IPS DF 6.9 (cell line): ENCODE measurements at places on chromosomes 12 and 14.
A peak's percentile ranks its signal among the peaks of the same experiment; 100 is the strongest.

- peak overlapping the region; percentile 30; the same call in 1 of the 2 replicates for H3K4me3 ChIP-seq
- no peaks in the 10 kb centered on the region; the same call in 1 of the 2 replicates for H3K4me1 ChIP-seq
- DNase-seq: no peak
- peaks cover 7% of the 10 kb centered on the region; the same call in 1 of the 2 replicates for H3K27me3 ChIP-seq
Measured at GRCh38 chr12:51906430-51907082, 748 bp upstream of the ACVRL1 start.

DNA sequence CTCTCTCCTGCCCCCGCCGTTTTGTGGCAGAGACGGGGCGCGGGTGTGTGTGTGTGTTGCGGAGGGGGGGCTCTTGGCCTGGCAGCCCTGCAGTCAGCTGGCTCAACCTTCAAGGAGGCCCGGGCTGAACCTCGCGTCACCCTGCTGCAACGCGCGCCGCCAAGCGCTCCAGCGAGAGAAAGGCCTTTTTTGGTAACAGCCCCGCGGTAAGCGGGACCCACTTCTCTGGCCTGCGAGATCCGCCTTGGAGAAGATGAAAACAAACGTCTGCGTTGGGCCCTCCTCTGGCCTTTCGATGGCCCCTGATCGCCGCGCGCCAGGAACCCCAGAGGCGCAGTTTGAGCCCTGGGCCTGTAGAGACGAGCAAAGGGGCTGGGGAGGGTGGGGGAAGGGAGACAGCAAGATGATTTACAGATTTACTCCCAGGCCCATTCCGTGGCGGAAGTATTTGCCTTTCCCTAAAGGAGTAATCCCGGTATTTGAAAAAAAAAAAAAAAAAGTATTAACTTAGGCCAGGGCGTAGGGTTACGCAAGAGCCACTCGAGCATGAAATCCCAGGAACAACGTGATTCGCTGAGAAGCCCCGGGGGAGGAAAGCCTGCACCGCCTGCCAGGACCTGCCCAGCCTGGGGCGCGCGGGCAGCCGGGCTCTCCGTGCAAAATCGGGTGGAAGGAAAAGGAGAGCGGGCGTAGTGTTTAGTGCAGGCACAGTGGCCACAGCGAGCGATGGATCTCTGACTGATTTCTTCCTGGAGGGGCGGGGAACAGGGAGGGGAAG, 4.5 kb upstream of the IRF2BPL start:
- no peaks in the 10 kb centered on the region for H3K27me3 ChIP-seq
- H3K36me3 ChIP-seq: no peaks in the 10 kb centered on the region
- DNase-seq: no peak
- H3K4me1 ChIP-seq: peaks cover 10% of the 10 kb centered on the region
- H3K4me3 ChIP-seq: peak overlapping the region; percentile 21; the same call in 1 of the 2 replicates
- H3K27ac ChIP-seq: no peak overlapping the region

DNA sequence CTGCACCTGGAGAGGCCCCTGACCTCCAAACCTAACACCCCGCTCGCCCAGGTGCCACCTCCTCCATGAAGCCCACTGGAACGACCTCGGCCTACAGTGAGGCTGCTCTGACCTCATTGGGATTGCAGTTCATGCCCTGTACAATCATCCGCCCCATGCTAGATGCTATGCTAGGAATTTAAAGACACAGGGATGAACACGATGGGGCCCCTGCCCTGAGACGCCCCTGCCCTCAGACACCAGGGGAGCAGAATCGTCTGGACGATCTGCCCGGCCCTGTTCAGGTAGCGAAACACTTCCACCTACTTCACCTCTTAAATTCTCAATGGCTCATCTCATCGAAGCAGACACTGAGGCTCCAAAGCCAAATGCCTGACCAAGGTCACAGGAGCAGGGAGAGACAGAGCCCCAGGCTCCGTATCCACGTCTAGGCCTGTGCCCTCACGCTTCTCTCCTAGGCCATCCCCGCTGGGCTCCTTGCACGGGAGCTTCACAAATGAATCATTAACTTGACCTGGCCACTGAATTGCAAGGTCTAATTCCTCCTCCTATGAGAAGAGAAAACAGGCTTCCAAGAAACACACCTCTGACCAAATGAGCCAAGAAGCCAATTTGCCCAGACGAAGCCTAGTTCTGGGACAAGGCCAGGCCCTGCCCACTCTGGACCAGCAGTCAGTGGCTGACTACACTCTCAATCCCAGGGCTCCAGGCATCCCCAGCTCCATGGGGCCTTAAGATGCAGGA, 35.2 kb downstream of the SCARB1 start:
- H3K4me1 ChIP-seq: peaks cover 5% of the 10 kb centered on the region
- H3K36me3 ChIP-seq: no peaks in the 10 kb centered on the region
- H3K4me3 ChIP-seq: no peak overlapping the region
- H3K27ac ChIP-seq: no peak overlapping the region

- H3K4me3 ChIP-seq: peak overlapping the region; percentile 60; the same call in 1 of the 2 replicates
- H3K27me3 ChIP-seq: no peaks in the 10 kb centered on the region
- H3K36me3 ChIP-seq: peaks cover 6% of the 10 kb centered on the region
- no peak for DNase-seq
- H3K4me1 ChIP-seq: no peaks in the 10 kb centered on the region
Measured at GRCh38 chr12:132710043-132710404, 618 bp upstream of the PGAM5 start.

GRCh38 chr12:95859947-95860850, 1.4 kb downstream of the SNRPF start:
- H3K27me3 ChIP-seq: no peaks in the 10 kb centered on the region
- no peak for DNase-seq
- H3K27ac ChIP-seq: no peak overlapping the region
- peak overlapping the region; percentile 62; the same call in 1 of the 2 replicates for H3K4me3 ChIP-seq
- H3K36me3 ChIP-seq: peaks cover 4% of the 10 kb centered on the region; the same call in 1 of the 2 replicates

GRCh38 chr12:84810611-84811010, 102.0 kb downstream of the SLC6A15 start:
- no peak overlapping the region for H3K27ac ChIP-seq
- peaks cover 5% of the 10 kb centered on the region for H3K27me3 ChIP-seq
- H3K36me3 ChIP-seq: no peaks in the 10 kb centered on the region
- no peak for DNase-seq
- H3K4me1 ChIP-seq: no peaks in the 10 kb centered on the region
- H3K4me3 ChIP-seq: no peak overlapping the region

- H3K36me3 ChIP-seq: no peaks in the 10 kb centered on the region
- DNase-seq: no peak
- no peaks in the 10 kb centered on the region for H3K4me1 ChIP-seq
- no peaks in the 10 kb centered on the region for H3K27me3 ChIP-seq
Measured at GRCh38 chr14:23377573-23378563, 1.0 kb downstream of the CMTM5 start.

DNA sequence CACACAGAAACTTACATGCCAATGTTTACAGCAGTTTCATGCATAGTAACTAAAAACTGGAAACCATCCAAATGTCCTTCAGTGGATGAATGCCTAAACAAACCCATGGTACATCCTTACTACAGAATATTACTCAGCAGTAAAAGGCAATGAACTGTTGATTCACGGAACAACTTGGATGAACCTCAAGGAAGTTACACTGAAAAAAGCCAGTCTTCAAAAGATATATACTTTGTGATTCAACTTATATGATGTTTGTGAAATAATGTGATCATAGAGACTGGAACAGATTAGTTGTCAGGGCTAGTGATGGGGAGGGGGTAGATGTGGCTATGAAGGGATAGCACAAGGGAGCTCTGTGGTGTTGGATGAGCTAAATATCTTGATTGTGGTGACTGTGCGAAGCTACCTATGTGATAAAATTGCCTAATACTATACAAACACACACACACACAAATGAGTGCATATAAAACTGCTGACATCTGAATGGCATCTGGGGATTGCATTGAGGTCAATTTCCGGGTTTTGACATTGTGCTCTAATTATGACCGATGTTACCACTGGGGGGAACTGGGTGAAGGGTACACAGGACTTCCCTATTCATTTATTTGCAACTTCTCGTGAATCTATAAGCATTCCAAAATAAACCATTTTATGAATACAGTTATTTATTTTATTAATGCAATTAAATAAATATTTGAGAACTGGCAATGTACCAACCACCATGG, 94.3 kb downstream of the RIN3 start:
- no peaks in the 10 kb centered on the region for H3K36me3 ChIP-seq
- no peaks in the 10 kb centered on the region for H3K4me1 ChIP-seq
- no peak for DNase-seq
- no peak overlapping the region for H3K4me3 ChIP-seq
- H3K27ac ChIP-seq: no peak overlapping the region

GRCh38 chr14:97546491-97547230, 749.5 kb downstream of the VRK1 start:
- H3K4me3 ChIP-seq: no peak overlapping the region
- no peaks in the 10 kb centered on the region for H3K27me3 ChIP-seq
- H3K27ac ChIP-seq: no peak overlapping the region
- no peak for DNase-seq
- no peaks in the 10 kb centered on the region for H3K36me3 ChIP-seq
- no peaks in the 10 kb centered on the region for H3K4me1 ChIP-seq

DNA sequence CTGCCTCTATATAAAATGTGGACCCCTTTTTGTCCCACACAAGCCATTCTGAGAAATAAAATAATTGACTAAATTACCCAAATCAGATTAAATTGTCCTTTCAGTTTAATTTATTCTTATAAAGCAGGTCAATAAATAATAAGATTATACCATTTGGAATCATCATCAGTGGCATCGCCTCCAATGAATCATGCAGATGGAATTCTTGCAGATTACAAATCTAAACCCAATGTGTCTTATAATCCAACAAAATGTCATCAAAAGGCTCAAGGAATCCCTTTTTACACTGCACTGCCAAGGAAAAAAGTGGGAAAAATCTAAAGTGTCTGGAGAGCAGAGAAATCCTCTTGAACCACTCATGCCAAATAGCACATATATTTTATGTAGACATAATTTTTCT, 138.2 kb upstream of the TSPAN8 start:
- H3K4me1 ChIP-seq: no peaks in the 10 kb centered on the region
- H3K4me3 ChIP-seq: no peak overlapping the region
- no peak overlapping the region for H3K27ac ChIP-seq
- no peaks in the 10 kb centered on the region for H3K27me3 ChIP-seq

GRCh38 chr12:51245476-51246253, 7.0 kb downstream of the DAZAP2 start:
- peaks cover 8% of the 10 kb centered on the region for H3K4me1 ChIP-seq
- H3K27ac ChIP-seq: no peak overlapping the region
- no peaks in the 10 kb centered on the region for H3K27me3 ChIP-seq
- no peak overlapping the region for H3K4me3 ChIP-seq
- peaks cover 15% of the 10 kb centered on the region for H3K36me3 ChIP-seq

- no peaks in the 10 kb centered on the region for H3K4me1 ChIP-seq
- DNase-seq: no peak
- H3K27me3 ChIP-seq: no peaks in the 10 kb centered on the region; the same call in 1 of the 2 replicates
- H3K4me3 ChIP-seq: no peak overlapping the region
- no peak overlapping the region for H3K27ac ChIP-seq
Measured at GRCh38 chr12:26360062-26360461, 164.7 kb downstream of the SSPN start.

- no peak overlapping the region for H3K27ac ChIP-seq
- no peaks in the 10 kb centered on the region for H3K27me3 ChIP-seq
- 0 out of 2 replicates have a peak, but pooled peaks cover 2% of the 10 kb centered on the region for H3K36me3 ChIP-seq
- DNase-seq: no peak
- H3K4me1 ChIP-seq: peaks cover 4% of the 10 kb centered on the region; the same call in 1 of the 2 replicates
Measured at GRCh38 chr12:57276935-57277563, 26.1 kb upstream of the STAC3 start.

DNA sequence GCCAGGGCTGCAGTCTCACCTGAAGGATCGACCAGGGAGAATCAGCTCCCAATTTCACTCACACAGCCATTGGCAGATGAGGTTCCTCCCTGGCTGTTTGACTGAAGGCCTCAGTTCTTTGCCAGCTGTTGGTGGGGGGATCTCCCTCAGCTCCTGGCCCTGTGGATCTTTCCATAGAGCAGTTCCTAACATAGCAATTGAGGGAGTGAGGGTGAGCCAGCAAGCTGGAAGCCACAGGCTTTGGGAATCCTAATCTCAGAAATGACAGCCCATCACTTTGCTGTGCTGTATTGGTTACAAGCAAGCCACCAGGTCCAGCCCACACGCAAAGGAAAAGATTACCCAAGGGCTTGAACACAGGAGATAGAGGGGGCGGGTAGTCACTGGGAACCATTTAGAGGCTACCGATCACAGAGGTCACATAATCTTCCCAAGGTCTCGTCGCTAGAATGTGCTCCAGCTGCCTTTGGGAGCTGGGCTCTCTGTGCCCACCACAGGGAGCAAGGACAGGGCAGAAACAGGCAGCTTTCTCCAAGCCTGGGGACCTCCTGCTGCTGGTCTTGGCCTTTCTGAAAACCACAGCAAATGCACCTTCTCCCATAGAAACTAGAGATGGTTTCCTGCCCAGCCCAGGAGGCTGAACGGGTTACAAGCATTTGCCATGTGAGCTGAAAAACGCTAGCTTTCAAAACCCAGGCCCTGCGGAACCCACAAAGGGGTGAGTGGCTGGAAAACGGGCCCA, 4.6 kb upstream of the OTUB2 start:
- H3K27ac ChIP-seq: no peak overlapping the region
- H3K4me3 ChIP-seq: no peak overlapping the region
- 0 out of 2 replicates have a peak, but pooled peaks cover 2% of the 10 kb centered on the region for H3K4me1 ChIP-seq
- no peaks in the 10 kb centered on the region for H3K36me3 ChIP-seq
- DNase-seq: no peak

DNA sequence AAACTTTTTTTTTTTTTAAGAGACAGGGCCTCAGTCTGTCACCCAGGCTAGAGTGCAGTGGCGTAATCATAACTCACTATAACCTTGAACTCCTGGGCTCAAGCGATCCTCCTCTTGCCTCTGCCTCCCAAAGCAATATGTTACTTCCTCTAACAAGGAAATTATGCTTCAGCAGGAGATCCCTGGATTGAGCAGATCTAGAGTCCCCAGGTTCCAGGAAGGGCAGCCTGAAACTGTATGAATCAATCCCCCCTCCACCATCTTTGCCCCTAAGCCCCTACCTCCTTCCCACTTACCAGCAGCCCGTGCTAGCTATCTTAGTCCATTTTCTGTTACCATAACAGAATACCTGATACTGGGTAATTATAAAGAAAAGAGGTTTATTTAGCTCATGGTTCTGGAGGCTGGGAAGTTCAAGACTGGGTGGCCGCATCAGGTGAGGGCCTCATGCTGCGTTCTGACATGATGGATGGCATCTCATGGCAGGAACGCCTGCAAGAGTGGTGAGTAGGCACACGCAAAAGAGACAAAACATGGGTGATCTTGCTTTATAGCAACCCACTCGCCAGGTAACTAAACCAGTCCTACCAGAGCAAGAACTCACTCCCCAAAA, 5.0 kb downstream of the TAMALIN start:
- no peak for DNase-seq
- H3K27ac ChIP-seq: no peak overlapping the region
- H3K4me3 ChIP-seq: no peak overlapping the region
- H3K27me3 ChIP-seq: peaks cover 23% of the 10 kb centered on the region; the same call in 1 of the 2 replicates
- H3K4me1 ChIP-seq: peaks cover 12% of the 10 kb centered on the region

DNA sequence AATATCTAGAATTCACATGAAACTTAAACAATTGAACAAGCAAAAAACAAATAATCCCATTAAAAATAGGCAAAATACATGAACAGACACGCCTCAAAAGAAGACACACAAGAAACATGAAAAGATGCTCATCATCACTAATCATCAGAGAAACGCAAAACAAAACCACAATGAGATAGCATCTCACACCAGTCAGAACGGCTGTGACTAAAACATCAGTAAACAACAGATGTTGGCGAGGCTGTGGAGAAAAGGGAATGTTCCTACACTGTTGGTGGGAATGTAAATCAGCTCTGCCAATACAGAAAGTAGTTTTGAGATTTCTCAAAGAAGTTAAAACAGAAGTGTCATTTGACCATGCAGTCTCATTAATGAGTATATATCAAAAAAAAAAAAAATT, 121.3 kb downstream of the PTPRO start:
- no peak overlapping the region for H3K4me3 ChIP-seq
- no peak for DNase-seq
- H3K36me3 ChIP-seq: no peaks in the 10 kb centered on the region
- H3K4me1 ChIP-seq: no peaks in the 10 kb centered on the region
- H3K27me3 ChIP-seq: no peaks in the 10 kb centered on the region
